ENCODE measurements at places on chromosomes 13 and 19.

- DNase-seq = no peak
Measured at GRCh38 chr19:16825312-16826052, 3.7 kb upstream of the SIN3B start.

DNA sequence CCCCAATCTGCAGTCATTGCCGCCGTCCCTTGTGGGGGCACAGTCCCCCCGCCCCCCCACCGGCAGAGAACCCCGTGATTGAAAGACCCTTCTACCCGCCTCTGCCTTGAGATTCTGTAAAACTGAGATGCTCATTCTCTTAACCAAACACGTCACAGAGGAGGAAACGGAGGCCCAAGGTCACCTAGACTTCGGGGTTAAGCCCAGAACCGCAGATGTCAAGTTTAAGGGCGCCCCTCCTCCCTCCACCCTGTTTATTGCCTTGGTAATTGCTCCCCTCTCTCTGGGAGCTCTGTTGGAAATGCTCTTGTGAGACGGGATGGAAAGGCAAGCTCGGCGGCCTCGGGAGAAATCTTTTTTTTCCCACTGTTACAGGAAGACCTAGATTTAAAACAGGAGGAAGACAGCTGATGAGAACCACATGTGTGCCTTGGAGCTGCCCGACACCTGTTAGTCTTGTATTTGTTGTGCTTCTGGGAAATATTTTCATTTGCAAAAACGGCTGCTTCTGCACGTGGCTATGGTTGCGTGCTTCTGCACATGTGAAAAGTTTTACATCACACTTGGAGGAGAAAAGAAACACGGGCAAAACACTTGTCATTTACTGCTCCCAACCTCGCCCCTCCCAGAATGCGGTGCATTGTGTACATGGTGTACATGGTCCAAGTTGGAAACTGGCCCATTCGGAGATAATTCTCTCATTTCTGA, 1.1 kb upstream of the MED26 start:
- DNase-seq = no peak

- DNase-seq = no peak
Measured at GRCh38 chr13:71213252-71213821, 653.7 kb downstream of the DACH1 start.

GRCh38 chr19:55692681-55693081, 17.7 kb downstream of the EPN1 start:
- DNase-seq = no peak

DNA sequence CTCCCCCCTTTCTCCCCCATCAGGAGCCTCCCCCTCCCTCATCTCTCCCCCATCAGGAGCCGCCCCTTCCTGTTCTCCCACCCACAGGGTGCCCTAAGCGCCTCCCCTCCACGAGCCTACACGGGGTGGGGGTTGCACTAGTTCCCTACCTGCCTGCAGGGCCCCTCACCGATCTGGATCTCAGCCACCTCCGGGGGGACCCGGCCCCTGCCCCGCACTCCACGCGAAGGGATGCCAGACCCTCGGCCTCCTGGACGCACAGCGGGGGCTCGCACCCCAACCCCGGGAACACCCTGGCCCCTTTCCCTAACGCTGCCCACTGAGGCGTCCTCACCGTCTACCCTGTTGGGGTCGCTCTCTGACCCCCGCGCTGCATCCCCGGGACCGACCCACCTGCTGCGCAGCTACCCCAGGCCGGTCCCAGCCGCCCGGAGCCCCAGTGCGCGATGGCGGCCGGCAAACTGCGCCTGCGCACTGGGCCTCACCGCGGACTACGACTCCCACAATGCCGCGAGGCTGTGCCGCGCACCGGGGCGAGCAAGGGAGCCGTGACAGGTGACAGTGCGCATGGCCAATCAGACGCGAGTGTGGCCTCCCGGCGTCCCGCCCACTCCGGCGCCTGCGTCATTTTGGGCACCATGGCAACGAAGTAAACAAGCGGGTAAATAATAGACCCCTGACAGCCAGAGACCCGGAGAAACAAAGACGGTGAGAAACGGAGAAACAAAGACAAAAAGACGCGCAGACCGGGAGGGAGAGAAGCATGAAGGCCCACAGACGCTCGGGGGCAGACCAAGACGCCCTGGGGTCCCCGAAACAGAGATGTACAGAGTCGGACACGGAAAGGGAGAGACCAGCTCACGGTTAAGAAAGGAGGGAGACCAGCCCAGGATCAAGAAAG, at the start of gene ZSCAN18:
TSS of gene ZSCAN18 (minus strand) at position 451 of the 901 bp plus-strand sequence. CDS start 7,964 bp downstream, outside the sequence.
- peak; percentile 78 for DNase-seq

DNA sequence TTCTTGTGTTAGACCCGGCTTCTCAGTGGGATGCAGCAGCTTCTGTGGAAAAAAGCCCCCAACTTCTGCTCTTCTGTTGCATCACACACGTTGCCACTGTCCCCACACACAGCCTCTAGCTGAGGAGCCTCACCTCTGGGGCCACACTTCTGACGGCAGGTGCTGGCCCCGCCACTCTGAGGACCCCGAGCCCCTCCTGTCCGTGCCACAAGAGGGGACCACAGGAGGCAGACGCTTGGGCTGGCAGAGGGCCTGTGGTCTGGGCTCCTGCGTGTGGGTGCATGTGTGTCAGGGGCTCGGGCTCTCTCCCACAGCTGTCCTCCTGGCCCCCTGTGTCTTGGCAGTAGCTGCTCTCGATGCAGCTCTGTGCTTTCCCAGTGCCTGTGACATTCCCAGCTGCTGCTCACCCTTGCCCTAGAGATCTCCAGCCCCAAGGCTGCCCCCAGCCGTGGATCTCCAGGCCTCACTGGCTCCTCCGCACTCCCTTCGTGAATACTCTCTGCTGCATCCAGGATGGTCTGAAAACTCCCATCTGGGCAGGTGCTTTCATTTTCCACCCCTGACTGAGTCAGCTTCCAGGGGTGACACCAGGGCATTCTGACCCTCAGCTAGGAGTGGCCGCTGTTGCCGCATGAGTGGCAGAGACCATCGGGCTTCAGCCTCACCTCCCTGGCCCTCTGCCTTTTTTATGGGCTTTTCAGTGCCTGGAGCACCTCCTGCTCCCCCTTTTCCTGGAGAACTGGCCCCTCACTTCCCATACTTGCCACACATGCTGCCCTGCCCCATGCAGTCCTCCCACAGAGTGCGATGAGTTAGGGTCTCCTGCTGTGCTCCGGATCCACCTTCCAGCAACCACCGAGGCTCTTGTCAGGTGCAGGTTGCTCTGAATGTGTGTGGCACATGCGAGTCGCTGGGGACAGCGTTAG, 13.7 kb downstream of the MAU2 start:
- DNase-seq = no peak

DNA sequence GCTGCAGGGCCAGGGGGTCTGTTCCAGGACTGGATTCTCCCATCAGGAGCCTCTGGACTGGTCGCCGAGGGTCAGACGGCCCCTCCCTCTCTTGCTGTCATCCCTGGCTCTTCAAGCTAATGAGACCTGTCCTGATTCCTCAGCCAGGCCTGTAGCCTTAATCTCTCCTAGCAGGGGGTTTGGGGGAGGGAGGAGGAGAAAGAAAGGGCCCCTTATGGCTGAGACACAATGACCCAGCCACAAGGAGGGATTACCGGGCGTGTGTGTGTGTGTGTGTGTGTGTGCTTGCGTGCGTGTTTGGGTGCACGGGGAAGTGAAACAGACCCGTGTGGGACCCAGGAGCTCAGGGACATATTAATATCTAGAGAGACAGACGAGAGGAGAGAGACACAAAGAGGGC, 1.9 kb upstream of the CRX start:
- DNase-seq = no peak

DNA sequence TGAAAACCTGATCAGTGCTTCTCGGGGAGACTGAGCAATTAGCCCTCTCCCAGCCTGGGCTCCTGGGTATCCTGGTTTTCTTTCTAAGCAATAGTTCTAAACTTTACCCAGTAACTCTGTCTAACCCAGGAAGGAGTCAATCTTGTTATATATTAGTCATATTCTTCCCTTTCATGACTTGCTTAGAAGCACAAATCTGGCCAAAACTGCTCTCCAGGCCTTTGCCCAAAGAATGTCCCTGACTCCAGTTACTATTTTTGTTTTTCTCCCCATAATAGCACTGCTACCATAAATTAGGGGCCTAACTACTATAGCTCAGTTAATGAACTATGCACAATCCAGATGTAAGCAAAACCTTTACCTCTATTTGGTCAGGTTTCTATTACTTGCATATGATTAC, 355.8 kb upstream of the HTR2A start:
- DNase-seq = no peak

DNA sequence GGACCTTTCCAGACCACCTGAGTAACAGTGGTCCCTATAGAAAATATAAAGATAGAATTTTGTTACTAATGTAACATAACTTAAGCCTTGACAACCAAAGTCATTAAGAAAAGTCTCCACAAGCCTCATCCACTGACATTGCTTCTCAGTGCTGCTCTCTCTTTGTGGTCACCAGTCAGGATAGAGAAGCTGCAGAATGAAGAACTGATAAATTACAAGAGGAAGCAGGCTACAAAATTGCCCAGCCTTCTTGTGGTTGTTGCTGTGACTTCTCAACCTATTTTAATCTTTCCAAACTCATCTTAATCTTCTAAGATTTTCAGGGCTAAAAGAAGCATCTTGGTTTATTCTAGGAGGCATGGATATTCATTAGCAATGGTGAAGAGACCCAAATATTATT, 343.8 kb downstream of the MZT1 start:
- no peak for DNase-seq

DNA sequence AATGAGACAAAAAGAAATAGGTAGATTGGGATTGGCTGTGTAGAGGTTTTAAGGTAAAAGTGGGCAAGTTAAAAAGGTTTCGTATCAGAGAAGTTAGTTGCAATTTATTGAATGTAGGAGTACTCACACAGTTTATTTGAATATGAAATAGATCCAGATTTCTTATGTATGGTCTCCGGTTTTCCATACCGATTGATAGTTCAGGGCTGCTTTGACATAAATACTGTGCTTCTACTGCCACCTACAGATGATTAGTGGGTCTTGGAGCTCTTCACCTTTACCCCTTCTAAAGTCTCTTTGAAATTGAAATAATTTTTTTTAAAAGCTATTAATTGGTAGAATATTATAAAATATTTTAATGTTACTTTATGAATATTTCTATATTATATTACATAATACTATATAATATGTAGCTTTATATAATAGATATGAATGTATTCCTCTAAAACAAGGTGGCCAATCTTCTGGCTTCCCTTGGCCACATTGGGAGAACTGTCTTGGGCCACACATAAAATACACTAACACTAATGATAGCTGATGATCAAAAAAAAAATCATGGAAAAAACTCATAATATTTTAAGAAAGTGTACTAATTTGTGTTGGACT, 7.7 kb upstream of the GPR18 start:
- no peak for DNase-seq

DNA sequence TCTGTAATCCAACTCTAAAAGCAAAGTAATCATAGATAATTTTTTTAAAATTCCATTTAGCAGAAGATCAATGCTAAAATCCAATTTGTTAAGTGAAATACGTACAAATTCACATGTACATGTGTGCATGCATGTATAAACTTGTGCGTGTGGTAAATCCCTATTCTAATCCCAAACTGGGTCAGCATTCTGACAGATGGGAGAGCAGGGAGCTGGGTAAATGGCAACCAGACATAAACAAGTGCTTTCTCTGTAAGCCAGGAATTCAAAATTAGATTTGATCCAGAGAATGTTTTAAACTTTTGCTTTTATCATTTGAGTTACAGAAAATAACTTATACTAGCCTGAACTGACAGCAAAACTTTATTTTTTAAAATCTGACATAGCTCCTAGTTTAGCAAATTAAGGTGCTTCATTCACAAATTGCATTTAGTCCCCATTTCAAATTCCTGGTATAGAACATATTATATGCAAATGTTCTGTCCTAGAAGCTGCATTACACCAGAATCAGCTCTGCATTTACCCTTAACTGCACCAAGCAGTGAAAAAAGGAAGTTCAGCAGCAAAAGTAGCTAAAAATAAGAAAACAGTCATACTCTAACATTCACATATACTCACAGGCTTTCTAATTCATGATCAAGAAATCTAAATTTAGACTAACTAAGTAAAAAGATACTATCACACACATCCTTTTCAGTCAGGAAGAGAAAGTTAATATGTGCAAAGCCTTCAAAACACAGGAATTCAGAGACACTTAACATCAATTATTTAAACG, 32.6 kb downstream of the UBL3 start:
- DNase-seq = no peak

GRCh38 chr13:71149498-71150363, 717.3 kb downstream of the DACH1 start:
- peak; percentile 31 for DNase-seq

DNA sequence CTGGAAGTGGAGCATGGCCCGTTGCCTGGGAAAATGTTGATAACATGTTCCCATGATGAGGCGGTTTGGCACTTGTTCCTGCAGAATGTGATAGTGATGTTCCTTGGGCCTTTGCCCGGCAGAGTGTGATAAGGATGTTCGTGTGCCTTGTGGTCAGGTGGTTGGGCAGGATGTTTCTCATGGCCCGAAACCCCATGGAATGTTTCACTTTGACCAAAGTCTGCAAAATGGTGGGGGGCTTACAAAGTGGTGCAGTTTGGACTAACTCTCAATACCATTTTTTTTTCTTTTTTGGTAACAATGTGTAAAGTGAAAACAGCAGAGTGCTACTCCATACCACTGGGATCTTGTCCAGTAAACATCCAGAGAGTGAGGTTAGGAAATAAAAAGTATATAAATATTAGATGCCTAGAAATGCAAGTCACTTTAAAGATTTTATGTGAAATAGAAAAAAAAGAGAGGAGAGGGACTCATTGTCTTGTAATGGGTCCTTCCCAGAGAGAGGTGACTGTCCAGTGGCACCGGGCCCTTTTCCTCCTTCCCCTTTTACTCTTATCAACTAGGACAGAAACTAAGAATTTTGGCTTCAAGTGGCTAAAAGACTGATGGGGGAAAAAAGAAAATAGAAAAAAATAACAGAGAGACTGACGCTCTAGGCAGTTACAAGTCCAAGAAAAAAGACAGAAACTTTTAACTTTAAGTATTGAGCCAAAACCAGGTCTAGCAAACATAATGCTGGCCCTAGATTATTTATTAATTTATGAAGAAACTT, 5.7 kb downstream of the FPR3 start:
- no peak for DNase-seq

GRCh38 chr13:38202740-38203139, 146.9 kb upstream of the UFM1 start:
- no peak for DNase-seq

- DNase-seq = no peak
Measured at GRCh38 chr13:40170982-40171381, 495.5 kb downstream of the FOXO1 start.

DNA sequence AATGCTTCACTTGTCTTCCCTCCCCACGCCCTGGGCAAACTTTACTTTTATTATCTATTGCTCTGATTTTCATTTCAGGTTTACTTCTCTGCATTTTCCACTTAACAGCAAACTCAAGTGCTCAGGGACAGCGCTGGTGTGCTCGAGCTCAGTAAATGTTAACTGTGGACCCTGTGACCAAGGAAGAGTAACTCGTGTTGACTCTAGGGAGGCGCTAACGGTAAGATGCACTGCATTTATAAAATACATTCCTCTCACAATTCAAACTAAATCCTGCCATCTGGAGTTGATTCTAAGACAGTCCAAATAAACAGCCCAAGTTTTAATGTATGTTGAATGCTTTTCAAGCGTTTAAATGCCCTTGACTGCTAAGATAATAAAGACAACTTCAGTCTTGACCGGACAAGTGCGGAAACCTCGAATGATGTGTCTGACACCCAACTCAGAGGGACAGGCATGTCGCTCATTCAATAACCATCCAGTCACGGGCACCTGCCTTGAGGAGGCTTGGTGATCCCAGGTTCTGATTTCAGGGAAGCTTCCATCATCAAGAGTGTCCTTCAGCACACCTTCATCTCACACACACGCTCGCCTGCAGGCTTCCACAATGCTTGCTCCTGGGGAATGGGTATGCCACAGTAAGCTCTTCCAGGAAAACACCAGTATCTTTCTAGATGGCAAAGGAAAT, 93.2 kb downstream of the STK24 start:
- no peak for DNase-seq
